ENCODE measurements at places on chromosomes 3 and 15.

DNA sequence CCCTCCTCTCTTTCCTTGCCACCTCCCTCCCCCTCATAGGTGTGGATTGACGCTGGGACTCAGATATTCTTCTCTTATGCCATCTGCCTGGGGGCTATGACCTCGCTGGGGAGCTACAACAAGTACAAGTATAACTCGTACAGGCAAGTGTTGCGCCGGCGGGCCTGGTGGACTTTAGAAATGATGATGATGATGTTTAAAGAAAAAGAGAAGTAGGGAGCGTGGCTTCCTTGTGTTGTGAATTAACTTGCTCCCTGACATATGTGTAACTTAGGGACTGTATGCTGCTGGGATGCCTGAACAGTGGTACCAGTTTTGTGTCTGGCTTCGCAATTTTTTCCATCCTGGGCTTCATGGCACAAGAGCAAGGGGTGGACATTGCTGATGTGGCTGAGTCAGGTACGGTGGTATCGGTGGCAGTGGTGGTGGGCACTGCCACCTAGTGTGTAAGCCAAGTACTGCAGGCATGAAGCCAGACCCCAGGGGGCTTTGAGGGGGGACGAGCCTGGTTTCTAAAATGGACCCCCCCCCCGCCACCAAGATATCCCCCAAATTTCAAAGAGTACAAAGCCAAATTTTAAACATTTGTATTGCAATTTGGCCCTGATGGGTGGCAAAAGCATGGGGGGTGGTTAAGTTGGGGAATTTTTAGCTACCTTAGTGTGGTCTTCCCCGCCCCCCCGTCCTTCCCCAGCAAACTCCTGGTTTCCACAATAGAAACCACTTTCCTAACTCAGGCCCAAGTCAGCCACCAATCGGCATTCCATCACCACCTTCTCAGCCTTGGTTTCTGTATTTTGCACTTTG lies 65.6 kb downstream of the SLC6A6 start:
- no peak for DNase-seq

DNA sequence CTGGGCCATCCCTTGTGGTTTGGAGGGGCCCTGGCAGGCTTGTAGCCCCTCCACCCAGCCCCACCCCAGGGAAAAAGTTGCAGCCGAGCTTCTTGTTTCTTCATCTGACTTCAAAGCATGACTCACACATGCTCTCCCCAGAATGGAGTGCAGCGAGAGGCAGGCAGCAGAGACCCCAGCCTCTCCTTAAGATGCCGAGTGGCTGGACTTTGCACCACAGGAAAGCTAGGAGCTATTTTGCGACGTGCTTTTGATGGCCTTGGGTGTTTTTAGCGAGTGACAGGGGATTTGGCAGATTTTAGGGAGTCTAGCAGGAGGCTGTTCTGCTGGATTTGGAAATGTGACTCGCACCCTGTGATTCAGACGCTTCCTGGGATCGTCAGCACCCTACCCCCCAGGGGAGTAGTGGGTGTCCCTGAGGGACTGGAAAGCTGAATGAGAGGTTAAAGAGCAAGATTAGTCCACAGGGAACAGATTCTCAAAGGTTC lies 14.2 kb downstream of the BAHD1 start:
- DNase-seq: no peak

DNA sequence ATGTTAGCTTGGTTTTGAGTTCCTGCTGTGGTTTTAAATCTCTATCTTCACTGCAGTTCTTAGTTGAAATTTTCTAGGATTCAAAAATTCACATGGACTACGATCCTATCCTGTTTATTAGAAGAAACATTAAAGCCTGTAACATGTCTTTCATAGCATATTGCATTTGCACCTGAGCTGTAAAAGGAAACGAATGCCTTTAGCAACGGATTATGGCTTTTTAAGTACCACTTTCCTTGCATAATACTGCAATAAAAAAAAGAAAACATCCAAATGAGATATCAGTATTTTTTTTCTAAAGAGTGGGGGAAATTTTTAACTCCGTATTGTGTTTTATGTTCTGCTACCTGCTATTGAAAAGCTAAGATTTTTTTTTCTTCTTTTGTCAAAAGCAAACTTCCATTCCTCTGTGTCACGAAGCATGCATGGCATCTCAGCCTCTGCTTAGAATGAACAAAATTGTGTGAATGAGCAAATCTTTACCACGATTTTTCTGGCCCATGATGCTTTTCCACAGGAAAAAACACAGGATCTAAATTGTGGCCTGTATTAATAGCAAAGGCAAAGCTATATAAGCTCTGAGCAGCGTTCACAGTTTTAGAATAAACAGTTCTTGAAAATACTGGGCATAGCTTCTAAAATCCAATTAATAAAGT lies 110.0 kb upstream of the CDIN1 start:
- no peak for DNase-seq

GRCh38 chr3:156617781-156618180 lies 56.6 kb upstream of the TIPARP start:
- DNase-seq: no peak

GRCh38 chr3:99630815-99631214 lies 7.6 kb upstream of the COL8A1 start:
- DNase-seq: no peak

DNA sequence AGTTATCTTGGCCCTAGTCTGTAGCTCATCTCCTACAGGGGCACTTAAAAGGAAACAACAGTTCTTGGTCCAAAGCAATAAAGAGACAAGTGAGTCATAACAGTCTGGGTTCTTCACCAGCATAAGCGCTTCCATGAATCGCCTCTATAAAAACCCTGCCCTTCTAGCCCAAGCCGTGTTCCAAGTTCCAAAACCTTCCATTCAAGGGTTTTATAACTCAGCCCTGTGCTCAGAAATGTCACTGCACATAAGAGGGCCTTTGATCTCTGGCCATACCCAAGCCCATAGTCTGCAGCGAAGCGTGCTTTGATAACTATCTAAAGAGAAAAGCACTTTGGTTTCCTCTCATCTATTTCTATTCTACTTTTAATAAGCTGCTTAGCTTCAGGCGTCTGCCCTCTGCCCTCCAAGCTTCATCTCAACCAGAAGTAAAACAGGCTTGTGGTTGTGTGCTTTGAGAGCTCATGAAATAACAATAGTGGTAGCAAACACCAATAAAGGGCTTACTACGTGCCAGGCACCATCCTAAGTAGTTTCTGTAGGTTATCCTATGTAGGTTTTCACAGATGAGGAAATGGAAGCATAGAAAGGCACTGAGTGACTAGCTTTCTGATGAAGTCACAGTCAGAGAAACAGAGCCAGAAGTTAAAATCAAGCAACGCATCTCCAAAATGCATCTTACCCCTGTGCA lies 64.0 kb upstream of the AKAP13 start:
- DNase-seq: no peak

- no peak for DNase-seq
Observed at GRCh38 chr3:183924543-183924942, 39.9 kb upstream of the PARL start.

- no peak for DNase-seq
Observed at GRCh38 chr3:126367316-126367805, 10.2 kb upstream of the KLF15 start.

GRCh38 chr3:24348348-24348747 lies 146.3 kb downstream of the THRB start:
- DNase-seq: no peak

DNA sequence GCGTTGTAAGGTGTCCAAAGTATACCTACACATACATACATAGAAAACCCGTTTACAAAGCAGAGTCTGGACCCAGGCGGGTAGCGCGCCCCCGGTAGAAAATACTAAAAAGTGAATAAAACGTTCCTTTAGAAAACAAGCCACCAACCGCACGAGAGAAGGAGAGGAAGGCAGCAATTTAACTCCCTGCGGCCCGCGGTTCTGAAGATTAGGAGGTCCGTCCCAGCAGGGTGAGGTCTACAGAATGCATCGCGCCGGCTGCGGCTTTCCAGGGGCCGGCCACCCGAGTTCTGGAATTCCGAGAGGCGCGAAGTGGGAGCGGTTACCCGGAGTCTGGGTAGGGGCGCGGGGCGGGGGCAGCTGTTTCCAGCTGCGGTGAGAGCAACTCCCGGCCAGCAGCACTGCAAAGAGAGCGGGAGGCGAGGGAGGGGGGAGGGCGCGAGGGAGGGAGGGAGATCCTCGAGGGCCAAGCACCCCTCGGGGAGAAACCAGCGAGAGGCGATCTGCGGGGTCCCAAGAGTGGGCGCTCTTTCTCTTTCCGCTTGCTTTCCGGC lies 318.6 kb downstream of the FGF12 start:
- no peak for DNase-seq

DNA sequence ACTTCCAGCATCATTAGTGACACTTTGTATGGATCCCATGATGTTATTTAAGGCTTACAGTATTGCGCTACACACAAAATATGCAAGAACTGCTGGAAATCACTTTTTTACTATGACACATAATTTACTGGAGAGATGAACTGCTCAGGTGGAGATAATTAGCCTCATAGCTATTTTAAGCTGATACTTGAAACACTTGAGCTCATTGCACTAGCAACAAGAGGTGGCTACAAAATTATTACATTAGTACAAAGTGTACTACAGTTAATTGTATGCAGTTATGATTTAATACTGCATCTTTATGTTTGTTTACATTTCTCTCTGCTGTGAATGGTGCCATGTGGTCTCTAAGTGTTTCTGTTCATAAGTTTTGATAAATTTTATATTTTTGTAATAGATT lies 6.5 kb upstream of the LZTFL1 start:
- DNase-seq: no peak

DNA sequence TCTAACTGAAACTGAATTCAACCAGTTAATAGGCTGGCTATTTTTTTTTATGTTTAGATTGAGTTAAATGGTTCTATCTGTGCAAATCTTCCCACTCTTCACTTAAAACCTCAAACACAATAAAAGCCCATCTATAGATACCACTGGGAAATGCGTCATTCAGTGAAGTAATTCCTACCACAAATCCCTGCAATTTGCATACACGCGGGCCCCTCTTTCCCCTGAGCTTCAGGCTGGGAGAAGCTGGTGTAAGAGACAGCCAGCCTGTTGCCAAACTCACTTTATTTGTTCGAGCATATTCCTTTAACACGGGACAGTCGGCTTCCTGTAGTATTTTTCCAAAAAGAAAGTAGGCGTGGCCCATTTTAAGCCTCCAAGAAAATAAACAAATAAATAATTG lies 26.0 kb upstream of the MCTP2 start:
- DNase-seq: no peak

DNA sequence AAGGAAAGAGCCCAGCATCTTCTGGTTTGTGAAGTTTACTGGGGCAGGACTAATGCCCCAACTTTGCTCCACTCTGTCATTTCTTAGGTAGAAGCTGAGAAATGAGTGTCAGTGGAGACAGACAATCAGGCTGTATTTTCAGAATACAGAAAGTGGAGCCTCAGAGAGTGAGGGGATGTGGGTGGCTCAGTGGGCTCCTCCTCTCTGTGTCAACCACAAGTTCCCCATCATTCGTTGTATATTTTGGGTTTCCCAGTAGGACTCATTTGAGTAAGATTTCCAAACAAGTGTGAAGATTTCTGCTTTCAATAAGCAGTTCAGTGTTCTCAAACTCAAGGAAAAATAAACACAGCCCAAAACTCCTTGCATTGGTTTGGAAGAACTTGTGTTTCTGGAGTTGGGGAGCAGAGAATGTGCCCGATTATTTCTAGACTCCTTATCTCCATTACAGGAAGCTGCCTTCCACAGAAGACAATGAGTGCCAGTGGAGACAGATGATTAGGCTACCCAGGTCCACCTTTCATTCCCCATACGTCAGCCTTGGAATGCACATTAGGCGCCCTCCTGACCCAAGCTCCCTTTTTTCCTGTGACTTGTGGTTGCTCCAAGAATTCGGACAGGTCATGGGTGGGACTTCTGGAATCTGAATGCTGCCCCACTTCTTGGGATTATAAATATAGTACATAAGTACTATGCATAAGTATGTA lies 792.1 kb upstream of the LMCD1 start:
- DNase-seq: no peak

DNA sequence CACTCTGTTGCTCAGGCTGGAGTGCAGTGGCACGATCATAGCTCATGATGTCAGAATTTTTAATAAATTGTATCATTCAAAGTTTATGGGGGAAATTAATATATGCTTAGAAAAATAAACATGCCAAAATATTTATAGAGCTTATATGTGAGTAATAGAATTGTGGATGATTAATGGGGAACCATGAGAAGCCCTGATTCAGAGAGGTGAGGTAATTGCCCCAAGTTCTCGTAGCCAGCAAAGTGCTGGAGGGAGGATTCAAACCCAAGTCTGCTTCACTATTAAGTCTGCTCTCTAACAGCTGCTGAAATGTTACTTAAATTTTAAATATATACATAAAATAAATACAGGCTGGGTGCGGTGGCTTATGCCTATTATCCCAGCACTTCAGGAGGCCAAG lies 26.2 kb upstream of the IGF2BP2 start:
- DNase-seq: no peak

Data from NCI-H187 (cell line).